ENCODE measurements at places on chromosomes 5 and 9.

GRCh38 chr5:90888511-90889324, 330.1 kb downstream of the ADGRV1 start:
- DNase-seq: no peak

GRCh38 chr5:179862296-179862695, 3.7 kb upstream of the MRNIP start:
- no peak for DNase-seq

- no peak for DNase-seq
These were observed 76.3 kb upstream of the PCA3 start for GRCh38 chr9:76687861-76688391.

GRCh38 chr9:134559013-134559412, 82.6 kb upstream of the COL5A1 start:
- no peak for DNase-seq

DNA sequence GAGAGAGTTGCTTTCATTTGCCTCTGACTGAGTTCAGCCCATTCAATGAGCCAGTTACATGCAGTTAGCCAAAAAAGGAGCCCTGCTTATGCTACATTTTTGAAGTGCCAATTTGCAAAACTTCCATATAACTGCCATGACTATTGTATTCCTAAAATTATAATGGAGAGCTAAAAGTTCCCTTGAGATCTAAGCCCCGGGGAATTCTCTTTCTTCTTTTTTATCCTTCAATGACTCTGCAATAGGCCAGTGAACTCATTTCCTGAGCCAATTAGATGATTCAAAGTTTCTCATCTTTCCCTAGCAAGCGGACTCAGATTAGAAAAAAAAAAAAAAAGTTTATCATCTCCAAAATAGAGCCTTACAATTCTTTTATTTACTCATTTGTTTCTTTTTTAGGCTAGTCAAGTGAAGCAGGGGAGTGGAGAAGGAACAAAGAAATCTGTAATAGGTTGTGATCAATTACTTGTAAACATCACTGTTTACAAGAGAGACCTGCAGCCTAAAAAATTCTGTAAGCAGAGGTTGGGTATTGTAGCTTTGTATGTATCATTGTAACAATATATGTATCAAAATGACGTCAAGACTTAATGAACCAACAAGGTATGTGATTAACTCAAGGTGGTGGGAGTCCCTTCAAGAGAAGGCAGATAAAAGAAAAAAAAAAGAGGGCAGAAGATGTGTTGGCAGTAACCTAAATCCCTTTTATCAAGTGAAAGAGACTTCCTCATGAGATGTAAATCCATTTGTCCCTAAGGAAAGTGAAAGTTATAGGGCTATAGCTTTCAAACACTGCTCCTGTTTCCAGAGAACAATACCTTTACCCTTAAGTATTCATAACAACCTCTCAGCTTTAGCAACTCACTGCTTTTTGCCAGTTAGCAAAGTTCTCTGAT, 48.7 kb upstream of the HOMER1 start:
- DNase-seq: no peak

GRCh38 chr9:76646249-76646648, 118.0 kb upstream of the PCA3 start:
- no peak for DNase-seq

DNA sequence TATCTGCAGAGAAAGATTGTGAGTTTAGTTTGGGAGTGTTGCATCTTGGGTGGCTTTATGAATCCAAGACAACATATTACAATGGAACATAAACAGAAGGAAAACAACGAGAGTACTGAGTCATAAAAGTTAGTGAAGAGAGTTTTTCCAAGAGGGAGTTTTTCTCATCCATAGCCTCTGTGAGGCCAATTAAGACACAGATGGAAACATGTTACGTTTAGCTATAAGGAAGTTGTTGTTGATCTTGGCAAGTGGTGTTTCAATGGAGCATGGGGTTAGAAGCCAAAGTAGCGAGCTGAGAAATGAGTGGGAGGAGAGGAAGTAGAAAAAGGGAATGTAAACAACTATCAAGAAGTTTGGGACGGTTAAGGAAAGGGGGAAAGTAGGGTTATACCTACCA, 53.3 kb upstream of the SPATA31D4 start:
- no peak for DNase-seq

DNA sequence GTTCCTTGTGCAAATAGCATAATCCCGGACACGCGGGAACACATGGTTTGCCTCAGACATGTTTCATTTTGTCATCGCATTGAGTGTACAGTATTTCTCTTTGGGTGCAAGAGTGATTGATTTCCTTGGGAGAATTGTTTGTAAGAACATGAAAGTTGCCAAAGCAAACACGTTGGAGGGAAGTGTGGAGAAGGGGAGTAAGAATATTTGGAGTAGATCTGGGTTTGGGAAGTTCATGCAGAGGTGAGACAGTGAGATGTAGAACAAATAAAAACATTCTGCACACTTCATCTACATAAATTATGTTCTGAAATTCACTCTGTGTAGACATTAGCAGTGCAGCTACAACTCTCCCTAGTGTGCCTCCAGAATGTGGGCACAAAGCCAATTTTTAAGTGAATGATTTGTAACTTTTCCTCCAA, 24.0 kb downstream of the FOXD1 start:
- no peak for DNase-seq

- peak; percentile 56 for DNase-seq
These were observed 7.4 kb downstream of the CDK9 start for GRCh38 chr9:127793093-127793708.

Measured in activated CD8-positive, alpha-beta memory T cell treated with anti-CD3 and anti-CD28 coated beads for 24 hours (primary cell).